Chondrocyte (in vitro differentiated cells): ENCODE measurements at places on chromosomes 6 and 20.

DNA sequence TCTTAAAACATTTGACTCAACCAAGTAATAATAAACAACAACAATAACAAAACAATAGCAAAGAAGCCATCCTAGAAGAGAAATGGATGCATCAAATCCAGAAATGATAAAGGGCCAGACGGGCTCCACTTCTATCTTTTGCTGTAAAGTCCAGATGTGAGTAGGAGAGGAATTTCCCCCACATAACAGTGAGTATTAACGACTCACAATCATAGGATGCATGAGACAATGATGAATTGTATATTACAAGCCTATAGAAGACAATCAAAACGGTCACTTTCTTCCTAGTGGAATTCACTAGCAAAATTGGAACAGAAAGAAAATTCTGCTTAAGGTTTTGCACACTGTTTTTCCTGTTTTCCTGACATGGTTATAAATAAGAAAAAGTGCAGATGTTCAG is 97.0 kb upstream of the PREP start:
- no peak overlapping the region for H3K4me3 ChIP-seq
- no peak for DNase-seq
- no peak overlapping the region for H3K27ac ChIP-seq
- no peaks in the 10 kb centered on the region for H3K36me3 ChIP-seq
- H3K4me1 ChIP-seq: no peaks in the 10 kb centered on the region
- peaks cover 4% of the 10 kb centered on the region for H3K27me3 ChIP-seq

- DNase-seq: peak; percentile 48
- no peaks in the 10 kb centered on the region for H3K27me3 ChIP-seq
- H3K27ac ChIP-seq: no peak overlapping the region
- peaks cover 5% of the 10 kb centered on the region for H3K36me3 ChIP-seq
These were observed 47.9 kb downstream of the ELMO2 start for GRCh38 chr20:46358346-46359058.

DNA sequence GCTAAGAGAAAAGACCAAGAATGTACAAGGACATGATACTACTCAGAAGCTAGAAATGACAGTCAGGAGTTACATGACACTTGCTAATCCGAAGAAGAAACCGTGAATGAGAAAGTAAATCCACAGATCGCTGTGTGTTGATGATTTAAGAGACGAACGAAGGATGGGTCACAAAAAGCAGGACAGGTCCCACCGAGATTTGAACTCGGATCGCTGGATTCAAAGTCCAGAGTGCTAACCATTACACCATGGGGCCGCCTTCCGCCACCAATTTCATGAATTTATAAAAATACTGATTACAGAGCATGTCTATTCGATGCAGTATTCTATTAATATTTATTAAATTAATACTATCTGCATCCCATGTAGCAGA is 54.0 kb upstream of the BTN3A2 start:
- no peak for DNase-seq
- peak overlapping the region; percentile 16 for H3K4me3 ChIP-seq
- H3K36me3 ChIP-seq: no peaks in the 10 kb centered on the region

DNA sequence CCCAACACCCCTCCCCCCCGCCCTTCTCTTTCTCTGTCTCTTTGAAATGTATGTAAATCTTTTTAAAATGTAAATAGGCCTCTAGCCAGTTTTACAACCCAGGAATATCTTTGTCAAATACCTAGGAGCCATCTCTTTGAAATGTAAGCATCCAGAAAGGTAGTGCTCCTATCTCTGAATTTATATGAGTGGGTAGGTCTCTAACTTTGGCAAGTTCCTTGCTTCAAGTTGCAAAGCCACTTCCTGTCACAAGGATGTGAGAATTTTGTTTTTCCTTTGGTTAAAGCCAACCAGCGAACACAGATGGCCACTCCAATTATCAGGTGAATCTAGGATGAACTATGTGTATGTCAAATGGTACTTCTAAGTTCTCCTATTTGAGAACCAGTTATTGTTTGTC is 6.2 kb upstream of the DEFB132 start:
- no peak overlapping the region for H3K4me3 ChIP-seq
- DNase-seq: no peak
- no peaks in the 10 kb centered on the region for H3K36me3 ChIP-seq
- peaks cover 21% of the 10 kb centered on the region for H3K27me3 ChIP-seq
- no peaks in the 10 kb centered on the region for H3K4me1 ChIP-seq
- H3K27ac ChIP-seq: no peak overlapping the region

GRCh38 chr20:33575282-33575681 is 85.4 kb downstream of the CBFA2T2 start:
- H3K4me3 ChIP-seq: no peak overlapping the region
- DNase-seq: no peak
- peaks cover 21% of the 10 kb centered on the region for H3K4me1 ChIP-seq
- H3K27ac ChIP-seq: no peak overlapping the region
- no peaks in the 10 kb centered on the region for H3K36me3 ChIP-seq

- H3K36me3 ChIP-seq: peaks cover 2% of the 10 kb centered on the region
- H3K4me3 ChIP-seq: no peak overlapping the region
- no peak for DNase-seq
These were observed 430.2 kb downstream of the UTRN start for GRCh38 chr6:144715344-144715743.

- H3K36me3 ChIP-seq: no peaks in the 10 kb centered on the region
- H3K27me3 ChIP-seq: peaks cover 15% of the 10 kb centered on the region
- DNase-seq: no peak
- H3K27ac ChIP-seq: no peak overlapping the region
These were observed 79.0 kb upstream of the SPACA1 start for GRCh38 chr6:87968435-87969278.

GRCh38 chr6:18436341-18436740 is 49.2 kb downstream of the RNF144B start:
- H3K27ac ChIP-seq: no peak overlapping the region
- peaks cover 2% of the 10 kb centered on the region for H3K36me3 ChIP-seq
- H3K27me3 ChIP-seq: no peaks in the 10 kb centered on the region
- peaks cover 36% of the 10 kb centered on the region for H3K4me1 ChIP-seq
- no peak overlapping the region for H3K4me3 ChIP-seq

GRCh38 chr6:52304983-52305390 is 20.4 kb upstream of the MCM3 start:
- H3K4me3 ChIP-seq: no peak overlapping the region
- H3K4me1 ChIP-seq: peaks cover 11% of the 10 kb centered on the region
- no peaks in the 10 kb centered on the region for H3K36me3 ChIP-seq
- H3K27me3 ChIP-seq: no peaks in the 10 kb centered on the region

GRCh38 chr6:129673748-129674147 is 36.2 kb downstream of the ARHGAP18 start:
- DNase-seq: no peak
- H3K4me3 ChIP-seq: no peak overlapping the region
- H3K27me3 ChIP-seq: no peaks in the 10 kb centered on the region
- no peaks in the 10 kb centered on the region for H3K36me3 ChIP-seq
- peak overlapping the region; percentile 87 for H3K27ac ChIP-seq

GRCh38 chr6:121382467-121383121 is 48.3 kb upstream of the TBC1D32 start:
- H3K4me3 ChIP-seq: no peak overlapping the region
- H3K27ac ChIP-seq: no peak overlapping the region
- no peaks in the 10 kb centered on the region for H3K4me1 ChIP-seq
- DNase-seq: no peak
- H3K36me3 ChIP-seq: no peaks in the 10 kb centered on the region
- peaks cover 6% of the 10 kb centered on the region for H3K27me3 ChIP-seq

DNA sequence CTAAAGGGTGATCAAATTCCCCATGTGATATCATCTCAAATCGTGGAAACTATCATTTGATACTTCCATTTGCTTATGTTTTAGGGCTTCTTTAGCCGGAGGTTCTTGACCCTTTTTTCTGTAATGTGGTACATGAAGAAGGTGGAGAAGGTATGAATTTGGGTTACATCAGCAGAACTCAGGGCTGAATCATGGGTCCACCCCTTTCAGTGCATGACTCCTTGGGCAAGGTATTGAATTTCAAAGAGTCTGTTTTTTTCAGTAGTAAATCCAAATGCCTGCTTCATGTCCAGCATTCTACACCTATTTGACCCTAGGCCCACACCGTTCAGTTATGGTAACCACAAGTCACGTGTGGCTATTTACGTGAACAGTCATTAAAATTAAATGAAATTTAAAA is 30.6 kb upstream of the QKI start:
- no peak overlapping the region for H3K4me3 ChIP-seq
- no peaks in the 10 kb centered on the region for H3K27me3 ChIP-seq
- no peak overlapping the region for H3K27ac ChIP-seq
- H3K4me1 ChIP-seq: peaks cover 11% of the 10 kb centered on the region
- DNase-seq: no peak

DNA sequence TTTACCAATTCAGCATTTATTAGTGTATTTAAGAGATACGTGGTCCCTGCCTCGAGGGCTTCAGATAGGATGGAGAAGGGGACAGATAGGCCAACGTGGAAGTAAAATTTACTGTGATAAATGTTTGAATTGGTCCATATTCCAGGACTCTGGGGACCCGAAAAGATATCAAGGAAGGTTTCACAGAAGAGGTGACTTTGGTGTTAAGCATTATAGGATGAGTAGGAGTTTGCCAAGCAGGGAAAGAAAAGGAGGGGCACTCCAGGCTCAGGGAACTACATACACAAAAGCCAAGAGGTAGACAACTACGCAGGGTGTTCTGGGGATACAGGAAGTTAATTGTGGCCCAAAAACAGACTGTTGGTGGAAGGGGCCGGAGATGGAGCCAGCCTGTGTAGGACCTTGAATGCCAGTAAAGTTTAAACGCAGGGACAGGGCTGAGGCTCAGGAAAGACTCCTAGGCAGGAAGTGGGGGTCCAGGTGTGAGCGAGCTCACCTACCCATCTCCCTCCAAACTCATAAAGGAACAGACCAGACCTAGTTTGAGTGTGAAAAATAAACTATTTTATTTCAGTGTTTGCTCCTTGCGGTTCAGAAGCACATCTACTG is 37.0 kb downstream of the TGM2 start:
- no peaks in the 10 kb centered on the region for H3K27me3 ChIP-seq
- no peaks in the 10 kb centered on the region for H3K36me3 ChIP-seq
- peak; percentile 27 for DNase-seq
- H3K4me1 ChIP-seq: peaks cover 32% of the 10 kb centered on the region

DNA sequence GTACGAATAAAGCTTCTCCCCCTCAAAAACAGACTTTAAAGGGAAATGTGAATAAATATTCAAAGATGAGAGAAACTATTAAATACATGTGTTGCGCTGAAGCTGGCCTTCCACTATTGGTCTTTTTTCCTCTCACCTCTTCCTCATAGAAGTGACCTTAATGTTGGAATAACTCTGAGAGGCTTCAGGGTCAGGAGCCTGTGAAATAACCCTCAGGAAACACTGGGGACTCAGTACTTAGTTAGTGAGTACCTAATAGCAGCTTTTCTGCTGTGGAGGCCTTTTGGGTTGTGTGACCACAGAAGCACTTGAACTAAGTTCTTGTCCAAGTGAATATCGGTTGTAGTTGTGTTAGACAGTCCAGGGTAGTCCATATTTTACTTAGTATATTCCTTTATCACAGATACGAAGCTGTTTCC is 799 bp upstream of the SHPRH start:
- peaks cover 34% of the 10 kb centered on the region for H3K4me1 ChIP-seq
- no peaks in the 10 kb centered on the region for H3K36me3 ChIP-seq

DNA sequence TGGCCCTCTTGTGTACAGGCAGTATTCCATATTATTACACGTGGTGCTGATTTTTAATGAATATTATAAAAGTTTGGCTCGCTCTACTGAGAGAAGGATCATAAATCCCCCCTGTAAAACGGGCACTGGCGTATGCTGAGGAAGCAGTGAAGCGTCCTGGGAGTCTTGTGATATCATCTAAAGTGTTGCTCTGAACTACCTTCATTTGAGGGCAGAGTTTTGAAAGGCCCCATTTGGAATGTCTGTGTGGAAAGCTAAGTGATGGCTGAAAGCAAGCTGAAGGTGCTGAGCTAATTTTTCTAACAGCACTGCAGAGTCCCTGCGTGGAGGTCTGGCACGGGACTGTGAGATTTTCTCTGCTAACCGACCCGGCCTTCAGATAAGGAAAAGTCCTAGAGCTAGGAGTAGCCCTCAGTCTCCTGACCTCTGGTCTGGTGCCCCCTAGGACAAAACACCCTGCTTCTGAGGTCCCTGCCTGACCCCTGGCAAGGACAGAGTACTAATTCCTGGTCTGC is 1.3 kb upstream of the BACH2 start:
- H3K4me1 ChIP-seq: peaks cover 11% of the 10 kb centered on the region
- no peaks in the 10 kb centered on the region for H3K36me3 ChIP-seq
- H3K27me3 ChIP-seq: peaks cover 19% of the 10 kb centered on the region
- no peak overlapping the region for H3K4me3 ChIP-seq

GRCh38 chr6:107943626-107944439 is 14.2 kb downstream of the SEC63 start:
- H3K4me3 ChIP-seq: no peak overlapping the region
- peaks cover 51% of the 10 kb centered on the region for H3K4me1 ChIP-seq
- H3K27me3 ChIP-seq: no peaks in the 10 kb centered on the region
- no peaks in the 10 kb centered on the region for H3K36me3 ChIP-seq

DNA sequence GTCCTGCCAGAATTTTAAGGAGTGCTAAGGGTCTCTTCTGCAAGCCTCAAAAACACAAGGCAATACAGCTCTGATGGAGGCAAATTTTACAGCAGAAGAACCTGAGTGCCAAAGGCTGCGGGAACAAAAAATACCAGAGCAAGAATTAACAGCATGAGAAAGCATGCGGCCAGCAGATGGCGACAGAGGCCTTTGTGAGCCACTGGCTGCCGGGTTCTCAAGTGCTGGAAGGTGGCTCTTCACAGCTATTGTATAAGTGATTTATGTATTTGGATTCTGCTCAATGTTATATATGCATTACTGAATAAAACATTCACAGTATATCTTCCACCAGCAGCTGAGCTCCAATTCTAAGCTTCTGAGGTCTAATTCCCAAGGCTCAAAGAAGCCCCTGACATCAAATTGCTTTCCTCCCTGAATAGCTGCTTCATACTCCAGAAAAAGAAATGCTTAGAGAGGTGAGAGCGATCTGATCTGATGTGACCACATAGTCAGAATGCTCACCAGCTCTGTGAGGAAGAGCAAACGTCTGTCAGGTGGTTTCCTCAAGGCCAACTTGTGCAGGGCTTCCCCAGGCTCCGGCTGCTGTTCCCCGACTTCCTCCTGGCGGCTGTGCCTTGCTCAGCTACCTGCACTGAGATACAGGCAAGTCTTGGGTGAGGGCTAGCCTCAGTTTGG is 58.6 kb downstream of the PPP1R3G start:
- no peaks in the 10 kb centered on the region for H3K36me3 ChIP-seq
- no peak overlapping the region for H3K4me3 ChIP-seq
- no peak overlapping the region for H3K27ac ChIP-seq
- H3K4me1 ChIP-seq: peaks cover 2% of the 10 kb centered on the region
- no peaks in the 10 kb centered on the region for H3K27me3 ChIP-seq
